GOT3 (cell line): ENCODE measurements at places on chromosomes 5 and 9.

DNA sequence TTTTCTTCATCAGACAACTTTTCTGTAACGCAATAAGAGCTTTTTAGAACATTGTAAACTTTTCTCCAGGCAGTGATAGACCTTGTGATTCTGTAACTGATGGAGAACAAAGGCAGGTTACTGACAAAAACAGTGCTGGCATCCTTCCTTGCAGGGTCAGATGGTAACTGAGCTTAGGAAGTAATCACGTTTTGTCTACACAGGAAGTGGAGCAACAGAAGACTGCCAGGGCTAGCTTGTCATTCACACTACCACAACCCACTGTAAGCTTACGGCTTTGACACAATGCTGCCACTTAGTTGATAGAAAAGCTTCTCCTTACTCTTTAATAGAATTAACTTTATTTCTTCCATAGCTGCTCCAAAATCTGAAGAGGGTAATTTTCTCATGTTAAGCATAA is 46.8 kb downstream of the FBN2 start:
- no peak for DNase-seq

GRCh38 chr9:35954942-35955546 is 2.9 kb downstream of the OR2S2 start:
- no peak for DNase-seq

- no peak for DNase-seq
Measured at GRCh38 chr9:27460226-27461023, 63.7 kb upstream of the IFNK start.

DNA sequence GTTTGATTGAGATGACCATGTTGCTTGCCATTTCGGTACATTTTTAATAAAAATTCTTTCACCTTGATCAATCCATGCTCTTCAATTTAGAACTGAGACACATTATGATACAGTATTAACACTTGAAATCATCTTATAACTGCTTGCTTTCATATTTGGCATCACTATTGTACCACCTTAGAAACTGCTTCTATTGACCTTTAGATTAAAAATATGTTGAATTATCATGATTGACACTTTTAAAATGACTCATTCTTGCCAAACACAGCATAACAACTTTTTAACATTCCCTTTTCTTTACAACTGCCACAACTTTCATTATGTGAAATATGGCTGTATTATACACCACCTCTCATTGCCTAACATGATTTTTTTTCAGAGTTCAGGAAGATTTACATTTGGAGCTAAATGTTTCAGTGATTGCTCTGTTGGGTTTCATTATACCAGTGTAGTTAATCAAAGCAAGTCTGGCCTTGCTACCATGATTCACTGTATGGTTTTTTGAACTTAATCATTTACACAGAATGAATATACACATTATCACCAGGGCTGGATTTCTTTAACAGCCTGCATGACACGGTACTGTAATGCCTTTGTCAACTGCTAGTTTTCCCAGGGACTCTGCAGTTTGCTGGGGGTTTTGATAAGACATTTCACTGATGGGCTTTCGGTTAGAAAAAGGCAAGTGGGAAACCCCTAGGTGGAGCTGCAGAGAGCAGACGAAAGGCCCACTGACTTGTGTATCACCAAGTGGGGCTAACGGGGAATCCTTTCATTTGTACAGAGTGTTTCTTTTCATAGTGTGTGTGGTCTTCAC is 93.6 kb upstream of the TLE4 start:
- no peak for DNase-seq

- no peak for DNase-seq
Measured at GRCh38 chr5:31581498-31582099, 49.5 kb downstream of the C5orf22 start.

- DNase-seq, result no peak
Measured at GRCh38 chr5:110290542-110290941, 435.9 kb downstream of the TMEM232 start.

DNA sequence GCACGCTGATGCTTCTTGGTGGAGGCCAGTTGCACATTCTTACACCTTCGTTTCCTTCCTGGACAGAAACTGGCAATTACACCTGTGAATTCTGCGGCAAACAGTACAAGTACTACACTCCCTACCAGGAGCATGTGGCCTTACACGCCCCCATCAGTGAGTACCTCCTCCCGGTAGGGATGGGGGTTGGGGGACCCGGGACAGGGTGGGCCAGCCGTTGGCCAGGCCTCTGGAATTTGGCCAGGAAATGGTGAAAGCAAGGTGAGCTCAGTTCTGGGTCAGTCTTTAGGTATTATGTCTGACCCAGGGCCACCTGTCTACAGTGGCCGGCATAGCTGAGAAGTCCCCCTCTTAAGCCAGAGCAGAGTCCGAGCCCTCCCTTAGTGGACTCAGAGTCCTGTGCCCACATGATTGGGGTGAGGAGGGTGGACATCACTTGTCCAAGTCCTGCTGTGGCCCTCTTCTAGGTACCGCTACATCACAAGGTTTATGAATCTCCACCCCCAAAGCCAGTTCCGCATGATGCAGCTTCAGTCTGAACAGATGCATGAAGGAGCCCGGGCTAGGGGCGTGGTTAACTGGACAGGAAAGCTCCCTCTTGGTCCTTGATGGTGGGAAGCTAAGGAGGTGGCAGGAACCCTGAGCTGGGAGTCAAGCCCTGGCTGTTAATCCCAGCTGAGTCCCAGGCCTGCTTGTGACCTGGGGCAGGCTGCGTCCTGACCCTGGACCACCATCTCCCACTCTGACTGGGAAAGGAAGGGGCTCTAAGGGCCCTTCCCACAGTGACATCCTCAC is 61.3 kb downstream of the AMBP start:
- DNase-seq, result no peak
